ENCODE measurements at places on chromosomes 6 and 20. TPM values are rescaled to one million over a fixed set of nuclear protein-coding genes. Genes with fewer than 3 reads are reported as not detected.

NTSR1 gene
- 0.10 TPM for polyA plus RNA-seq

PI3 gene
- polyA plus RNA-seq = not detected

LRRC73 gene
- 1.2 TPM for polyA plus RNA-seq

C6orf163 gene
- 4.4 TPM for polyA plus RNA-seq

SYCP2L gene
- 4.1 TPM for polyA plus RNA-seq

GRM1 gene
- polyA plus RNA-seq = 0.23 TPM

OR2H2 gene
- polyA plus RNA-seq = 0.16 TPM

CCR6 gene
- not detected for polyA plus RNA-seq

RBM24 gene
- polyA plus RNA-seq = 1.3 TPM

RNF182 gene
- 0.98 TPM for polyA plus RNA-seq

C2 gene
- 5.5 TPM for polyA plus RNA-seq

CST1 gene
- polyA plus RNA-seq = not detected

LHFPL5 gene
- not detected for polyA plus RNA-seq

IMPG1 gene
- polyA plus RNA-seq = 2.3 TPM

SPATA25 gene
- polyA plus RNA-seq = 1.7 TPM

TNFRSF6B gene
- 2.6 TPM for polyA plus RNA-seq

FAM120B gene
- 38.0 TPM for polyA plus RNA-seq

LYRM2 gene
- 33.1 TPM for polyA plus RNA-seq

ADAM33 gene
- polyA plus RNA-seq = 7.3 TPM

CRISP2 gene
- not detected for polyA plus RNA-seq

ULBP2 gene
- polyA plus RNA-seq = 0.59 TPM

RRBP1 gene
- polyA plus RNA-seq = 132 TPM

DLL1 gene
- 13.5 TPM for polyA plus RNA-seq

C6orf15 gene
- polyA plus RNA-seq = not detected

SLPI gene
- polyA plus RNA-seq = 12.5 TPM

GHRH gene
- polyA plus RNA-seq = not detected

WFDC5 gene
- polyA plus RNA-seq = not detected

SSTR4 gene
- not detected for polyA plus RNA-seq

GATA5 gene
- 7.7 TPM for polyA plus RNA-seq

STMND1 gene
- 0.57 TPM for polyA plus RNA-seq

LTB gene
- 1.3 TPM for polyA plus RNA-seq

BPHL gene
- 66.4 TPM for polyA plus RNA-seq
